ENCODE measurements at places on chromosomes 5 and 9.

- DNase-seq: no peak
These were observed 1350.1 kb upstream of the C9orf72 start for GRCh38 chr9:28923351-28923750.

- peak; percentile 71 for DNase-seq
These were observed 69.3 kb downstream of the OLFM1 start for GRCh38 chr9:135156525-135157510.

DNA sequence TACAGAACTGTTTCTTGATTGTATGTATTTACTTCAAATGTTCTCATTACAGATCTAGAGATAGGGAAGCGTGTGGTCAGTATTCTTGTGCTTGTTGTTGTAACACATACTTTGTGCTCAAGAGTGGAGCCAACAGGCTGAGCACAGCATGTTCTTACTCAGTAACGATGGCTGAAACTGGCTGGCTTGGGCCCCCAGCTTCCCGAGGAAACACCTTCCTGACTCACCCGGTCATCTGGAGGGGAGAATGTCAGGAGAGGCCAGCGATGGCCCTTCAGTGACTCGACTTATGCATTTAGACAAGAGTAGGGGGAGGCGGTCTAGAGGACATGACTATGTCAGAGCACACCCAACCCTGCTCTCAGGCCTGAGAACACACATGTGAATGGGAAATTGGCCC is 25.6 kb downstream of the ZNF474 start:
- no peak for DNase-seq

DNA sequence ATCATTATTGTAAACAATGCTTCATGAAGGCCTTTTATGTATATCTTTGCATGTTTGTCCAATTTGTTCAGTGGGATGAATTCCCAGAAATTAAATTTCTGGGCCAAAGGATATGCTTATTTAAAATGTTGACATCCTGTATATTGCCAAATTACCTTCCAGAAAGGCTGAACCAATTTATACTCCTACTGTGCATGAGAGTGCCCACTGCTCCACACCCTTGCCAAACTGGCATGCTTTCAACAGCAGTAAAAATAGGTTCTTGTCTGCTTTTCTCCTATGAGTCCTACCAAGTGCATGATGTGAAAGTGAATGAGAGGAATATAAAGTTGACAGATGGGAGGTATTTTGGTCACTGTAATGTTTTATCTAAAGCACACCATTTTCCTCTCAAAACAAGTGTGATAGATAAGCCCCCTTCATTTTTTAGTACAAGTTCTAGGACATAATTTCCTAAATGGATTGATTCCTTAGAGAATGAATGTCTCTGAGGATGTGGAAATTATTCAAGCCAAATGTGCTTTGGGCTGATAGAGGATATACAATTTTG is 70.5 kb upstream of the ERBIN start:
- no peak for DNase-seq

DNA sequence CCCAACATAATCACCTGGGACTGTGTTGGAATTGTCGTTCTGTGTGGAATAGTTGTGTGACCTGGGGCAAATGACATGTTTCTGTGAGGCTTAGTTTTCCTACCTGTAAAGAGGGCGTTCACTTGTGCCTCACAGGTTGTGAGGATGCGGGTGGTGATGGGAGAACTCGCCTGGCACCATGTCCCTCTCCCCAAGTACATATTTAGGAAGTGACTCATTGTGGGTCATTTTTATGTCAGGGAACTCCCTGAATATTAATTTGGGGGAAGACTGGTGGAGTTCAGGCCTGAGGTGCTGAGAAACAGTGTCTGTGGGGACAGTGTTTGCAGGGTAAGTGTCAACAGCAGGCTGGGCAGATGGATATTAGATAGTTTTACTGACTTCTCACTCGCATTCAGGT is 144.7 kb downstream of the KDM4C start:
- no peak for DNase-seq

- DNase-seq: no peak
These were observed 110.2 kb downstream of the ANXA2R start for GRCh38 chr5:42929871-42930270.

- DNase-seq: no peak
These were observed 216.7 kb downstream of the SMARCA2 start for GRCh38 chr9:2231829-2232228.

GRCh38 chr5:173391031-173391430 is 62.8 kb upstream of the STC2 start:
- DNase-seq: no peak

DNA sequence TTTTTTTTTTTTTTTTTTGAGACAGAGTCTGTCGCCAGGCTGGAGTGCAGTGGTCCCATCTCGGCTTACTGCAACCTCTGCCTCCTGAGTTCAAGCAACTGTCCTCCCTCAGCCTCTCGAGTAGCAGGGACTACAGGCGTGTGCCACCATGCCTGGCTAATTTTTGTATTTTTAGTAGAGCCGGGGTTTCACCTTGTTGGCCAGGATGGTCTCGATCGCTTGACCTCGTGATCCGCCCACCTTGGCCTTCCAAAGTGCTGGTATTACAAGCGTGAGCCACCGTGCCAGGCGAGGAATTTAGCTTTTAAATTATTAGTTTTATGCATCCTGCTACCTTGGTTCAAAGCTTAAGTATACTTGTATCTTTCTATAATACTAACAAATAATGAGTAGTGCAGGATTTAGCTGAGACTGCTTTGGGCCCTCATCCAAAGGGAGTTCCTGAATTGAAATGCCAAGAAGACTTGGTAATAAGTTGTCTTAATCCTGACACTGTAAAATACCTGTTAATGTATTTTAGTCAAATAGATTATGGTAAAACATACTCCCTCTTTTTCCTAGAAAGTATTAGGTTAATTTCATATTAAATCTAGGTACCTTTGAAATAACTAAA is 5.0 kb downstream of the CDC42SE2 start:
- no peak for DNase-seq

DNA sequence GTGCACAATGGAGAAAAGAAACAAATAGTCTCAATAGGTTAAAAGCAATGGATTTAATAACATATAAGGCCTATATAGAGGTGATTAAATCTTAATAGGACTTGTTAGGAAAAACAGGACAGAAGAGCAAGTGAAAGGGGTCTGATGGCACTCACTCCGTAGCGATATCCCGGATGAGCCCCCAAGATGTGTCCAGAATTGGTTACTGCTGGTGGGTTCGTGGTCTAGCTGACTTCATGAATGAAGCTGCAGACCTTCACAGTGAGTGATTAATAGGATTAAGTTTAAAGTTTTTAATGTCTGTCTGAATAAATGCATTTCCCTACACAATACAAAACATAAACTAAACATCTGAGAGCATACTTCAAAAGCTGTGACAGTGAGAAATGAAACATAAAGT is 110.4 kb upstream of the FAM174A start:
- no peak for DNase-seq

GRCh38 chr5:51326844-51327243 is 56.4 kb upstream of the ISL1 start:
- DNase-seq: no peak

DNA sequence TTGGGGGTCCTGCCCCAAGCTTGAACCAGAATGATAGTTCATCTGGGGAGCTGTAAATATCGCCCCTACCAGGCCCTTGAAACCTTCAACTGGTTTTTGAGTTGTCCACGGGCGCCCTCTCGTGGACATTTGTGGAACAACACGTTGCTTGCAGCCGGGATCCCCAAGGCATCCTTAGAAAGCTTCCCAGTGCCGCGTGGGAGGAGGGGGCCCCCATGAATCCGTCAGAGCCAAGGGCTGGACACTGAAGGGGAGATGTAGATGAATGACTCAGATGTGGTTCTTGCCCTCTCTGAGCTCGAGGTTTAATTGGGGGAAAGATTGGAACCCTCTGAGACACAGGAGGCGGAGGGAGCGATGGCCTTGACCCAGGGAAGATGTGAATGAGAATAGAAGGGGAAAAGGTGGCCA is 31.8 kb upstream of the ORM1 start:
- peak; percentile 80 for DNase-seq

DNA sequence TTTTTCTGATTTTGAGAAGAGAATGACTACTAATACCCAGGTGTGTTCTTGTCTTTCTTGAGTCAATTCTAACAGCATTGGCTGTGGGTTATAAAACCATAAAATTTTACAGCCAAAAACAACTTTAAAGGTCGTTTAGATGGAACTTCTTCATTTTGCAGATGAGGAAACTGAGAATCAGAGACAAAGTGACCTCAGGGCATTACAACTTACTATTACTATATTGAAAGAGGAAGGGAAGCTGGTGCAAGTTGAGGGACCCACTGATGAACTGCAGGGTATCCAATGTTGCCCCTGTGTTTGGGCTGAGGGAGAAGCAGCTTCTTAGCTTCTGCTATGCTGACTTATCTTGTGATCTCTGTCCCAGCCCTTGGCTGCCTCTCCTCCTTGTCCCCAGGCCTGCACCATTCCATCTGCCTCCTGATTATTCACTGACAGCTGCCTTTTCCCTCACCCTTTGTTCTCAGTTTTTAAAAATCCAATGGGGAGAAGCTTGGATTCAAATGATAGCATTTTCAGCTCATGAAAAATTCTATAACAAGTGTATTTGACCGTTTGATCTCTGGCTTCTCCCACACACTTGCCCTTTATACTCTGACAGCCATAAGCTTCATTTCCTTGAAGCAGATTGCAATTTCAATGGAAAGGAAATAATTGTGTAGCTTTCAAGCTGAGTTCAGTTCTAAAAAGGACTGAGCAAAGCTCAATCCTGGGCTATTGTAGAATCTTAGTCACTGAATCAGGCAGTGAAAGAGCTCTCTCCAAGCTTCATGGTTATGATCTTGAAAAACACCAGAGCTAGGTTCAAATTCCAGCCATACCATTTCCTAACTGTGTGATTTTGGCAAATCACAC is 68.5 kb downstream of the TMC1 start:
- peak; percentile 21 for DNase-seq

DNA sequence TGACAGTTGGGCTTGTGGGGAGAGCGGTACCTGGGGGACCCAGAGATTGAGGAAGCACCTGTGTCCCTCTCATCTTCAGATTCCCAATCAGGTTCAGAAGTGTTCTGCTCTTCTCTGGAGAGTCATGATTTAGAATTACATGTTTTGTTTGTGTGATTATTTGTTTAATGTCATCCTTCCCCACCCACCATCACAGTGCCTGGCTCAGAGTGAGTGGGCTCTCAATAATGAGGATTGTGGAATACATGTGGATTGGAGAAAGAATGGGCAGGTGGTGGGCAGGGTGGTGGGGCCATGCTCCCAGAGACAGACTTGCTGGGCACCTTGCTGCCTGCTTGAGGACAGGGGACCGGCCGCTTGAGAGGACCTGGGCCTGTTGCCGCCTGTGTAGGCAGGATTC is 88.0 kb downstream of the PPARGC1B start:
- no peak for DNase-seq

- DNase-seq: no peak
These were observed 58.1 kb downstream of the OXCT1 start for GRCh38 chr5:41812156-41812555.

- DNase-seq: no peak
These were observed 19.2 kb upstream of the HMGCS1 start for GRCh38 chr5:43332401-43332800.

DNA sequence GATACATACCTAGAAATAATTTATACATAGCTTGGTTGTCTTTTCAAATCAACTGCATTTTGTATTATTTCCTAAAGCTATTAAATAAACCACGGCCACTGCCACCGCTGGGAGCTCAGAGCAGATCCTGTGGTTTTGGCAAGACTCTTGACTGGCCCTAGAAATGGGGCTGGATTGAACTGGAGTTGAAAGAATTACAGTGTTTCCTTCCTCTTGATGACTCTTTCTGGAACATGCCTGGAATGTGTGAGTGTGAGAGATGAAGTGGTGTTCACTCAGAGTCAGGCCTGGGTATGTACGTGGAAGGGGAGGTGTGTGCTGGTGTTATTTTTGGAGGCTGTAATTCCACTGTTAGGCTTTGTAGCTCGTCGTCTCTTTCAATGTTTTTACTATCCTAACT is 45.9 kb downstream of the TEK start:
- DNase-seq: no peak

GRCh38 chr5:40983781-40984180 is 74.5 kb downstream of the C7 start:
- no peak for DNase-seq

DNA sequence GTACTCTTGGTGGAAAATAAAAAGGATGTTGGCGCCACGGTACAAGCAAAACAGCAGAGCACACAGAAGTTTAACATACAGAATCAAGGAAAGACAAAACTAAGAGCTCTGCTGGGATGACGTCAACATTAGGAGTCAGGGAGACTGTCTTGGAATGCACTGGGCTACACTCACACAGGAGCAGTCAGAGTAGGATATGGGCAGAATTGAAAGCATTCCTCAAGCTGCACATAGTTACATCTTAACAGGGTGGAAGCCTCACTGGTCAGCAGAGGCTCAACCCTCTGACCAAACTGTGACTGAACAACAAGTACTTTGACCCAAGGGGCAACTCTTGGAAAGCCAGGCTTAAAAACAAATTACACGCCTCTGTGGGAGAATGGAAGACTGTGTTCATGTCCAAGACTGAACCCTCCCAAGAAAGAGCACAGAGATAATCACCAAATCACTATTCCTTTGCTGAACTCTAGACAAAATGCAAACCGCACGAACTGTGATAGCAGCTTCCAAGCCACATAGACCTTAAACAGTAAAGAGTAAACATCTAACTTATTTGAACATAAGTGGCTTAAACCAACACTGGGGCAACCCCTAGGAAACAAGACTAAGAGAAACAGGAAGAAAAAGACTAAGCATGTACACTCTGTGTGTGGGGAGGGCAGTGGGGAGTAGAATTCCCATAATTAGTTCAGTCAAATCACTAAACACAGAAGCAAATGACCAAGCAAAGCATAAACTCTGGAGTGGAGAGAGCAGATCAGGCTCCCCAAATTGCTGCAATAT is 772.7 kb downstream of the PRELID2 start:
- DNase-seq: no peak

DNA sequence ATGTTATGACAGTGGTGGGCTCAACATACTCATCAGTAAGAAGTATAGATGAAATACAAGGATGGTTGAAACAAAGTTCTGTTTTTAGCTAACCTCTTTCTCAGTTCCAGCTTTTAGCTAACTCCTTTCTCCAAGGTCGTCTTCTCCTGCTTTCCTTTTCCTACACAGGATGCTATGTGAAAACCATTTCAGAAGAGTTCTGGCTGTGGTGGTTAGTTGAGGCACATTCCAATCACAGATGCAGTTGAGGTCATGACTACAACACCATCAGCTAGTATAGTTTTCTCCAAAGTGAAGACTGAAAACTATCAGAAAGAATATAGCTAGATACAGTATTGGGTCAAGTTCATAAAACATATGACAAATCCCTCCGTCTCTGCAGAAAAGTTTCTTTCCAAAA is 477.7 kb upstream of the C9orf72 start:
- DNase-seq: no peak

GRCh38 chr5:61000887-61001286 is 55.9 kb downstream of the NDUFAF2 start:
- DNase-seq: no peak

GRCh38 chr5:30725073-30725472 is 468.4 kb upstream of the CDH6 start:
- DNase-seq: no peak

GRCh38 chr9:121360601-121361374 is 9.3 kb downstream of the STOM start:
- DNase-seq: no peak

DNA sequence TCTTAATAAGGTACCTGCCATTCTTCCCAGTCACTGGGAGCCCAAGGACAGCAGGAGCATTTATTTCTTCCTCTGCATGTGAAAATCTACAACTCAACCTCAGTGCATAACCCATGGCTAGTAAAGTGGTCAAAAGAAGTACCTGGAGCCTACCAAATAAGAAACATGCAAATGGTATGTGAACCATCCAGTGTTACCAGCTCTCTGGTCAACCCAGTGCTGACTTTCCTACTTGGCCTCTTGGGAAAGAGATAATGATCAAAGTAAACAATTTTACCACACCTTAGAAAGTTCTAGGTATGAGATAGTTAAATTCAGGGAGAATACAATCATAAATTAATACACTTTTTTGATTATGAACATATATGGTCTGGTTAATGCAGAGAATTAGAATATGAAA is 325.6 kb downstream of the ENC1 start:
- peak; percentile 48 for DNase-seq

Data from Caco-2 (cell line).